Right lung (tissue), 10 donors: ENCODE measurements at places on chromosomes 16 and 17. TPM values are rescaled to one million over a fixed set of nuclear protein-coding genes. Genes with fewer than 3 reads are reported as not detected.

UTS2R gene
- not detected for polyA plus RNA-seq

ORC6 gene
- 36.8 TPM for polyA plus RNA-seq

CDRT15L2 gene
- not detected for polyA plus RNA-seq

ACSF2 gene
- 114 TPM for polyA plus RNA-seq

RBFOX1 gene
- polyA plus RNA-seq = 0.49 TPM

KCNH6 gene
- polyA plus RNA-seq = 1.0 TPM

TMEM114 gene
- not detected for polyA plus RNA-seq

GNAO1 gene
- 20.6 TPM for polyA plus RNA-seq

KCNG4 gene
- polyA plus RNA-seq = 0.06 TPM

ASGR1 gene
- polyA plus RNA-seq = 7.2 TPM

MT1A gene
- not detected for polyA plus RNA-seq

DPEP3 gene
- polyA plus RNA-seq = 0.05 TPM

GLTPD2 gene
- polyA plus RNA-seq = 1.0 TPM

ANKRD40CL gene
- 0.77 TPM for polyA plus RNA-seq
